ENCODE measurements at places on chromosomes 1 and 21.

- DNase-seq, result no peak
These were observed 250.9 kb downstream of the MATN1 start for GRCh38 chr1:30472526-30472925.

- DNase-seq, result no peak
These were observed 28.5 kb downstream of the MAP3K21 start for GRCh38 chr1:233355841-233356704.

DNA sequence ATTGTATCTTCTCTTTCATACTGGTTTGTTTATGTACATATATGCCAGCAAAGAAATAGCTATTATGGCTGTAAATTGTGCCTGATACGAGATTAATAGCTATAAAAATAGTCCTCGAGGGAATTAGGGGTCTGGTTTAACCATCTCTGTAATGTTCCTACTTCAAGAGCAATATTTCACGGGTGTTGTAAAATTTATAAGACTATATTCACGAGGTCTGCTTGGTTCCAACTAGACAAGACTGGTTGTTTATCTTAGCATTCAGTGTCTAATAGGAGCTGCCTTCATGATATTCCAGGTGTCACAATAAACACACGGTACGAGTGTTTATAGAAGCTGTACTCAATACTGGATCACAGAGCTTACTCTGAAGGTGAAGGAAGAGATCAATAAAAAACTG lies 389.9 kb downstream of the SIPA1L2 start:
- DNase-seq, result no peak

GRCh38 chr1:210104103-210104502 lies 128.5 kb upstream of the SERTAD4 start:
- DNase-seq, result no peak

- DNase-seq, result peak; percentile 24
These were observed 995 bp downstream of the CACYBP start for GRCh38 chr1:175000697-175001187.

- no peak for DNase-seq
These were observed 7.0 kb downstream of the TNFRSF18 start for GRCh38 chr1:1199141-1199960.

- DNase-seq, result no peak
These were observed 10.4 kb upstream of the FCMR start for GRCh38 chr1:206932177-206932576.

DNA sequence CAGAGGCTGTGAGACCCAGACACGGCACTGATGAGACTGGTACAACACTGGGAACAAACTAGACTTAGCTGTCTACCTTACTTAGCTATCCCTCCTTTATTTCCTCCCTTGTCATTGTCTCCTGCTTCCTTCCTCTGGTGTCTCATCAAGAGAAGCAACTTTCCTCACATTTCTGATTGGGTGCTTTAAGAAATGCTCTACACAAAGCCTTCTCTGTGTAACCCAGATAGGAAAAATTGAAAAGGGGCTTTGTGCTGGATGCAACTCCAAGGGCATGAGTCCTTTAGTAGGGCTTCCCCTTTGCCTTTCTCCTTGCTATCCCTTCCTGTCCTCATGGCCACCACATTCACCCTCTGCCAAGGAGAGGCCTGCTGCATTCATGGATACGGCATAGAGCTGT lies 274.5 kb downstream of the VAV3 start:
- DNase-seq, result no peak

- peak; percentile 74 for DNase-seq
These were observed 54.7 kb downstream of the UMODL1 start for GRCh38 chr21:42125571-42126544.

- no peak for DNase-seq
These were observed 32.0 kb downstream of the CD34 start for GRCh38 chr1:207878939-207879338.

DNA sequence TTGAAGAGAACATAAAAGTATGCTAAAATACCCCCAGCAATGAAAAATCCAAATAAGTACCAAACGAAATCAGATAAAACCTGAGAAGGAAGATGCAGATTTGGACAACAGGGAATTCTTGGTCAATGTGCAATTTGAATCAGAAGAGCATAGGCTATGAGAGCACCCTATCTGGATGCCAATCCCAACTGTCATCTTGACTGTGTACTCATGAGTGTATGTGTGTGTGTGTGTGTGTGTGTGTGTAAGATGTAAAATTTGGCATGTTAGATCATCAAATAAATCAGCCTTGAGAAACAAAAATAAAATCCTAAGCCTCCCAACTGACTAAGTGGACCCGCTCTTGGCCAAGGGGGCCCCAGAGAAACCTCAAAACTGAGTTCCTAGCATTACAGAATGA lies 18.0 kb upstream of the SPRR2G start:
- DNase-seq, result no peak

GRCh38 chr1:96533820-96534219 lies 187.8 kb upstream of the PTBP2 start:
- no peak for DNase-seq

DNA sequence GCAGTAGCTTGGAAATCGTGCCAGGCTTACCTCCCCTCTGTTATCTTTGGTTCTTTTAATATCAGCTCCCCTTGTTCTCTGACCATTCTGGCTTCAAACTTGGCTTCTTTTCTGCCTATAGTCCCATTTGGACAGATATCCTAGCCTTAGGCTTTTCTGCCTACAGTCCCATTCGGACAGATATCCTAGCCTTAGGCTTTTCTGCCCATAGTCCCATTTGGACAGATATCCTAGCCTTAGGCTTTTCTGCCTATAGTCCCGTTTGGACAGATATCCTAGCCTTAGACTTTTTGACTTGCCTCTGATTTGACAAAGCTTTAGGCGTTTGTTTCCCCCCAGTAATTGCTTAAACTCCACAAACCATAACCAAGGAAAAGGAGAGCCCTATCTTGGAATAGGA lies 25.6 kb downstream of the CHML start:
- DNase-seq, result no peak

DNA sequence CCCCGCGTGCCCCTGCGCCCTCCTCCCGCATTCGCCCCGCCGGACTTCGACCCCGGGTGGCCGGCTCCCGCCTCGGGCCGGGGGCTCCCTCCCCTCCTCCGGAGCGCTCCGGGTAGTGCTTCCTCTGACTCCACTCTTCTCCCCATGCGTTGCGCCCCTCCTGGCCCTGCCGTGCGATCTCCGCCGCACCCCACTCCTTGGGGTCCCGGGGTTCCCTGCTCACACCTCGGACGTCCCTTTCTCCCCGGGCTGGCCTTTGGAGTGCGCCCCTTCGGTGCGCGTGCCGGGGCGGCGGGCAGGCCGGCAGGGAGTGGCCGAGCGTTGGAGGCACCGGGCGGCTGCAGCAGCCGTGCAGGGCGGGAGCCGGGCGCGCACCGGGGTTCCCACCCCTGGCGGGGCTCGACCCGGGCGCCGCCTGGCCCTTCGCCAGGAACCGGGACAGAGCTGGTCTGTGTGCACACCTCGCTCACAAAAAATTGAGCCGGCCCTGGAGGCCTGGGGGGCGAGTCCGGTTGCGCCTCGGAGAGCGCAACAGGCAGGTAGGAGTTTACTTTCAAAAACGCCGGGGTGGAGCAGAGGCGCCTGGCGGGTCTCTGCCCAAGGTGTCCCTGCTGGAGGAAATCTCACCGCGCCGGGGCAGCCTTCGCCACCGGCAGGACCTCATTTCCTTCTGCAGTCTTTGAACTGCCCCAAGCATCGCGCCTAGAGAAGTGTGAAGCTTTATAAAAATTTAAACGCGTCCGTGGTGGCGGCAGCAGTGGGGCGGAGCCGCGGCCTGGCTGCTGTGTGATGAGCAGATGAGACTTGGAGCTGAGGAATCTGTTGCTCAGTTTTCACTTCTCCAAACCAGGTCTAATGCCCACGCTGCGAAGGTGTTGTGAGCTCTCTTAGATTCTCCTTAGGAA lies 650 bp downstream of the VANGL1 start:
- DNase-seq, result peak; percentile 61

- no peak for DNase-seq
These were observed 445.0 kb downstream of the SETD4 start for GRCh38 chr21:35615325-35615724.

DNA sequence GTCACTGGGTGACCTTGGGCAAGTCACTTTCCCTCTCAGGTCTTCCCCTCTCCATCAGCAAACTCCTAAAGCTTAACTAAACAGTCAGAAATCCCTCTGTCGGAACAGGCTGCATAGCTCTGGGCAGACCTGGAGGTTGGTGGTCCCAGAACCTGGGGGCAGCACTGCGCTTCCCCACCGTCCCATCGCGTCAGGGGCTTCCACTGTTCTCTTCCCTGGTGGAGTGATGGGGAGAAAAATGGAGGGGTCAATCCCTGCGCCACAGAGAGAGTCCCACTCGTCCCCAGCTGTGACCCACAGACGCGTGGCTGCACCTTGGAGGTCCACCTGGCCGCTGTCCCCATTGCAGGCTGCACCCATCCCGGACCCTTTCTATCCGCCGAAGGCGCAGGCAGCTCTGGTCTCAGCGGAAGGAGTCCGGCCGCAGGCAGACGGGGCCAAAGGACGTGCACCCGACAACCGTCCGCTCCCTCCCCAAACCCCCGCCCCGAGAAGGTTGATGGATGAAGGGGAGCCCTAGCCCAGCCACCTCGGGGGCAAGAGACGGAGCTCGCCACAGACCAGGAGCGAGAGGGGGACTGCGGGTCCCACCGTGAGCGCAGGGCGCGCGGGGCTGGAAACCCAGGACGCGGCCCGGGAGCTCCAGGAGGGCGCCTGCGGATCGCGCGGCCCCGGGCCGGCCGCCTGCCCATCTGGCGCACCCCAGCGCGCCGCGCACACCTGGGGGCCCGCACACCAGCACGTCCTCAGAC lies 588 bp upstream of the WNT3A start:
- no peak for DNase-seq

- DNase-seq, result no peak
These were observed 34.1 kb downstream of the PTPRF start for GRCh38 chr1:43564551-43565348.

GRCh38 chr1:20678599-20678998 lies 17.4 kb upstream of the DDOST start:
- DNase-seq, result no peak

DNA sequence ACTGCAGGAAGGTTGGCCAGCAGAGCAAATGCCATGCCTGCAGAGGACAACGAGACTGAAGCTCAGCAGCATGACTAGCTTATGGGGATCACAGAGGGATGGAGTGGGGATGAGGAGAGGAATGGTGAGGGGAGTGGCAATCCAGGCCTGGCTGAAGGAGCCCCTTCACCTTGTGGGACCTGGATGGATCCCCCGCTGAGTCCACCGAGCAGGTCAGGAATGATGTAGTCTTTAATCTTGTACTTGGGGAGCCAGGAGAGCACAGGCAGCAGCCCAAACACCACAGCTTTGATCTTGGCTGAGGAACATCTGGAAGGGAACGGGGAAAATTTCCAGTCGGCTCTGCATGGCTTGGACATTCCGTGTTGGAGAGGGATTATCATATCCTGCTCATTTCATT lies 10.5 kb downstream of the SLC26A9 start:
- DNase-seq, result no peak

- peak; percentile 75 for DNase-seq
These were observed 162.3 kb downstream of the PSMG1 start for GRCh38 chr21:39020751-39021477.

GRCh38 chr21:35226328-35226727 lies 177.2 kb upstream of the RUNX1 start:
- peak; percentile 79 for DNase-seq

DNA sequence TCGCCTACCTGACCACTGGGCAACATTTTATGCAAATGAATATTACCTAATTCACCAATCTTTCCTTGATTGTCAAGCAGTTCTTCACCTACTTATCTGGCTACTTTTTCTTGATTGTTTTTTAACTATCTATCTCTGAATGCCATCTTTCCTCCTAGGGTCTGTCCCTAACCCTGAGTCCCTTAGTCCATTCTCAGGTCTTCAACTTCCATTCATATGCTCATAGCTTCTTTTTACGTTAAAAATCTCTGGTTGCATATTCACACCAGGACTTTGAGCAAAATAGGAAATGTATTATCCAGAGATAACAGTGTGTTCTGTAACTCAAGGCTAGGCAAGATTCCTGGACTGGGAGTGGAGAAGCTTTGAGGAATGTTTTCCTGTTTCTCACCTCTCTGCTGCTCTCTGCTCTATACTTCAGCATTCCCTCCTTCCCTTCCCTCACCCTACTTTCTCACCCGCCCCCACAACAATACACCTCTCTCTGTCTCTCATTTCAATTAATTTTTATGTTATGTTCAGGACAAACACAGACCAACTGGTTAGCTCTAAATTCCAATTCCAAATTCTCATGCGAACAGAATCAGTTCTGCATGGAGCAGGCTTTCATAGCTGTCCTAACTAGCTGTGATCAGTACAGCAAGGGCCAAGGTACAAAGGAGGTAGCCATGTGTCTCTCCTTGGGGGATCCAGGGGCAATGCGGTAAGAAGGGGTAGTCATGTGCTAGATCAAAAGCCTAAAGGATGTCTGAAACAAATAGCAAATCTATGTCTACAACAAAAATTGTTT lies 278.4 kb downstream of the USH2A start:
- DNase-seq, result no peak

DNA sequence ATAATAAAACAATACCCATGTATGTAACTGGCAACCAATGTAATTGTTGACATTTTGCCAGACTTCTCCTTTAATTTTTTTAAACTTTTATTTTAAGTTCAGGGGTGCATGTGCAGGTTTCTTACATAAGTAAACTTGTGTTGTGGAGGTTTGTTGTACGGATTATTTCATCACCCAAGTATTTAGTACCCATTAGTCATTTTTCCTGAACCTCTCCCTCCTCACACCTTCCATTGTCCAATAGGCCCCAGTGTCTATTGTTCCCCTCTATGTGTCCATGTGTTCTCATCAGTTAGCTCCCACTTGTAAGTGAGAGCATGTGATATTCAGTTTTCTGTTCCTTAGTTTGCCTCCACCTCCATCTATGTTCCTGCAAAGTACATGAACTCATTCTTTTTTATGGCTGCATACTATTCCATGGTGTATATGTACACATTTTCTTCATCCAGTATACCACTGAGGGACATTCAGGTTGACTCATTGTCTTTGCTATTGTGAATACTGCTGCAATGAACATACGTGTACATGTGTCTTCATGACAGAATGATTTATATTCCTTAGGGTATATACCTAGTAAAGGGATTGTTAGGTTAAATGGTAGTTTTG lies 6.7 kb downstream of the DEPDC1 start:
- no peak for DNase-seq

DNA sequence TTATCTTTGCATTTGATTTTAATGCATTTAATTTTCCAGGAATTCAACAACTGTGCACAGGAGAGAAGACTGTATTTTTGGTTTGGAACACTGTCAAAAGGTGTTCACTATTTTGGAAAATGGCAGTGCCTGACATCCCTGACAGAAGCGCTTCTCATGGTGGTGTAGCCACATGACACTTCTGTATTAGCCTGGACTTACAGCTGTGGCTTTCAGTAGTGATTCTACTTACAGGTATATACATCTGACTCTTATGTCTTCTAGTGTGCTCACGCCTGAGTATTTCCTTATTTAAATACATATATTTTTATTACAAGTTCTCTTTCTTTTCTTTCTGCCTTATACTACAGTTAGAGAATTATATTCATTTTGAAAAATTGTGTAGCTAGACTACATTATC lies 52.3 kb upstream of the C8B start:
- DNase-seq, result no peak

All from adipocyte (in vitro differentiated cells).